EL (cell line): ENCODE measurements at places on chromosomes 3 and 15.

GRCh38 chr3:186258968-186259367 lies 103.1 kb downstream of the DGKG start:
- DNase-seq: no peak

- no peak for DNase-seq
Measured at GRCh38 chr3:129501630-129502029, 26.8 kb upstream of the RHO start.

GRCh38 chr15:68795298-68795848 lies 25.3 kb downstream of the ANP32A start:
- peak; percentile 66 for DNase-seq

- no peak for DNase-seq
Measured at GRCh38 chr15:70344666-70345065, 246.9 kb upstream of the TLE3 start.

DNA sequence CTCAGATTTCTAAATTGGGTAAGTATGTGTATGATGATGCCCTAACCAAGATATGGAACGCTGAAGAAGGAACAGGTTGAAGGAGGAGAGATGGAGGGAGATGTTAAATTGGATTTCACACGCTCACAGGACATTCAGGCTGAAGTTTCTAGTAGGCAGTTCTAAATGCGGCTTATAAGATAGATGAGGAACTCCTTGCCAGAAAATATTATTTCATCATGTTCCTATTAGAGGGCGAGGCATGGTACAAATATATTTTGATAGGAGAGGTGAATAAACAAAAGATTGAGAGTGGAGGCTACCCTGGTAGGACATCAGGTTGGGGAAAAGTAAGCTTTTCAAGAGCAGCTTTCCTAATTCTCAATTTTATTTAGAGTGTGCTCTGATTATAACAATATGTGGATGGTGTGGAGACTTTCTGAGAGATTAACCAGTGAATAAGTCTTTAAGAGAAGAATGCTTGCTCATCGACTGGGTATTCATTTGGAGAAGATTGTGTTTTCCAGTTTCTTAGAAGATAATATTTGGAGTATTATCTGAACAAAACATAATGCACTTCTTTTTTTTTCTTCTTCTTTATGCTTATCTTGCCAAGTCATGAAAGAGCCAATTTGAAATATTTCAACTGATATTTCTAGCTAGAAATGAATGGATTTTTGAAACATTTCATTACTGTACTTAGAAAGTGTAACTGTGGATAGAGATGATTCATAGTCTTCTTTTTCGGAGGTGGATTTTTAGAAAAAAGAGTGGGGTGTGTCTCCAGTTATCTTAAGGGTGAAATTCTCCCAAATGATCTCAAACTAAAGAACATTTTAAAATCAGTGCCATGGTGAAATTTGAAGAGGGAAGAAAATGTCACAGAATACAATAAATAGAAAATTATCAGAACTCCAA lies 88.5 kb downstream of the B3GALNT1 start:
- DNase-seq: no peak

GRCh38 chr3:61080737-61081445 lies 170.4 kb downstream of the FHIT start:
- no peak for DNase-seq

DNA sequence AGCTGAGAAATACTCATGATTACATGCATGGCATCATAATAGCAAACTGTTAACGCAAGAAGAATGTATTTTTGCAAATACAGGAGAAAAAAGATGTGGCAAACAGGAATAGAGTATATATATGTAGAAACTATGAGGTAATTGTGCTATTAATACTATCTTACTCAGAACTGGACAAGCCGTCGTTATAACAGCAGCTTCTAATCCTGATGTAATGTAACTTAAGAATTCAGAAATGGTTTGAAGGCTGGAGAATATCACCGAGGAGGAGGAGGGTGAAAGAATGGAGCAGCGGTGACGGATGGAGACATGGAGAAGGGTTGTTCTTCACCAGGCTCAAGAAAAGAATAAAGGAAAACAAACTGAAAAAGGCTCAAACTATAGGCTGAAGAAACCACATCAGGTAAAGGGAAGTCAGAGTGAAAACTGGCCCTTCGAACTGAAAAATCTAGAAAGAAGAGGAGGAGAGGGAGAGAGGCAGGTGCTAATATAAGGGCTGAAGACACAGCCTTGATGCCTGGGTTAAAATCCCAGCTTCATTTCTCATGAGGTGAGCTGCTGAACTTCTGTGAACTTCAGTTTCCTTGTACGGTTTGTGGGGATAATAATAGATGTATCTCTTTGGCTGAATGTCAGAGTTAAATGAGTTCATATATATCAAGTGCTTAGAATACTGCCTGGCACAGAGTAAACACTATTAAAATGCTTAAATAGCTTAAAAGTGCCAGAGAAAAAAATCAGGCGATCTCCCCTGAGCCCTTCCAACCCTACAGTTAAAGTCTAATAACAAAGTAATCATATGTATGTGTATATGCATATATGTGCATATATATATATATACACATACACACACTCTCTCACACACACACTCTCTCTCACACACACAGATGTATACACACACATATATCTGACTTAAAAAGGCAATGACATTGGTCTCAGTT lies 43.9 kb downstream of the GOLIM4 start:
- peak; percentile 12 for DNase-seq
